NCI-H2029 (cell line): ENCODE measurements at places on chromosomes 13 and 19.

DNA sequence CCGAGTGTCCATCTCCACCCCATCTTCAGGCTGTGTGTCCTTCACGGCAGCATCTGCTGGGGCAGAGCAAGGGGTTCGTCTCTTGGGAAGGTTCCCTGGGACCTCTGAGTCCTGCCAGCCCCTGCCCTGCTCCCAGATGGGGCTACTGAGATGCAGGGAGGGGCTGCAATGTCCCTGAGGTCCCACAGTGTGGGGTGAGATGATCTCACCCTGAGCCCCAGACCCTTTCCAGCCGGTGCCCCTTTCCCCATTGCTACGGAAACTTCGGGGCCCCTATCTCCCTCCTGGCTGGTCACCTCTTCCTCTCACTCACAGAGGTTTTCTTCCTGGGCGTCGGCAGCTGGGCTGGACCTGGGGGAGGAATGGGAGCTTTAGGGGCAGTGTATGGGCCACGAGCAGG lies 5.0 kb downstream of the LILRB2 start:
- no peak for DNase-seq

DNA sequence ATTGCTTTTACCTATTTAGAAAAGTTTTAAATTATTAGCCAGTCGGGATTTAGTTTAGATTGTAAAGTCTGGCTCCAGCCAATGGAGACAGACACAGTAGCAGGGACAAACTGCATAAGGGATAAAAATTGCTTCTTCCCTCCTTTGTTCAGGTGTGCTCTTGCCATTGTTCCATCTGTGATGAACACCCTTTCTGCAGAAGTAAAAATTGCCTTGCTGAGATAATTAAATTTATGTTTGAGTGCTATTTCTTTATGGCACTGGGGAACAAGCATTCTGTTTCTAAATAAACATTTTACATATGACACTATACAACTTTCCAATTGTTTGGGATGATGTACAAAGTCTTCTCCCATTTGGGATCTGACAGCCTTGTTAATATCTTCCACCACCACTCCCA lies 18.0 kb downstream of the OR7C2 start:
- no peak for DNase-seq

DNA sequence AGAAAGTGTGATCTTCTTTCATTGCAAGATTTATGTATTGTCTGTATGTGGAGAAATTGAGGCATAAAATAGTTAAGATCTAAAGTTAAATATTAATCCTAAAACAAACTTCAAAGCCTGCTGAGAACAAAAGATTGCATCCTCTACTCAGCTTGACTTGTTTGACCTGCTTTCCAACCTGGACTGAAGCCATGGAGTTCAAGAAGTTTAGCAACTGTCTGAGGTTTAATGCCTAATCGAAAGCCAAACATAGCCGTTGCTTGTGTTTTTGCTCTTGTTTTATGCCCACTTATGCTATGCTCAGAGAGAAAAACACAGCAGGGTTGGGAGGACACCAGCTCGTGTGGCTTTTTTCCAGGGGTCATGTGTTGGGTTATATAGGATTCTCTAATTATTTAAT lies 135.6 kb downstream of the NUFIP1 start:
- no peak for DNase-seq

DNA sequence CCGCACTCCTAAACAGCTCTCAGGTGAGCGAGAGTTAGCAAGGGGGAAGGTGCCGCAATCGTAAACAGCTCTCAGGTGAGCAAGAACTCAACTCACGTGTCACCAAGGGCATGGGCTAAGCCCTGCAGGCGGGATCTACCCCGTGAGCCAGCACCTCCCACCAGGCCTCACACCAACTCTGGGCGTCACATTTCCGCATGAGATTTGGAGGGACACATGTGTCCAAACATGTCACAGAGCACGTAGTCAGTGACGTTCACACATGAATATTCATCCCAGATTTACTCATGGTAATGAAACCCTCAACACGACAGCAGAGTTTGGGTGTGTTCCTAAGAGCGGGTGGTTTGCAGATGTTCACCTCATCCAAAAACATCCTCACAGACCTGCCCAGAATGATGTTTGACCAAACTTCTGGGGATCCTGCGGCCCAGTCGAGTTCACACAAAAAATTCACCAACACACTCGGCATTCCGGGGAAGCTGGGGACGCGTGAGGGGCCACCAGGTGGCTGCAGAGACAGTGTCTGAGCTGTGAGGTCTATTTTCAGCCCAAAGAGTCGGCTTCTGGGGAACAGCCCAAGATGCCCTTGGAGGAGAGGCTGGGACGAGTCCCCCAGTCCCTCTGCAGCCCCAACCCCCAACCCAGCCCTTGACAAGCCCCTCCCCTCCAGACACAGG lies 19.6 kb downstream of the C2CD4C start:
- DNase-seq = no peak

GRCh38 chr19:15954820-15955219 lies 6.0 kb downstream of the OR10H4 start:
- DNase-seq = no peak

- peak; percentile 35 for DNase-seq
Measured at GRCh38 chr19:4208385-4209094, 20.8 kb upstream of the EBI3 start.

GRCh38 chr13:108249150-108249549 lies 20.4 kb upstream of the TNFSF13B start:
- no peak for DNase-seq

DNA sequence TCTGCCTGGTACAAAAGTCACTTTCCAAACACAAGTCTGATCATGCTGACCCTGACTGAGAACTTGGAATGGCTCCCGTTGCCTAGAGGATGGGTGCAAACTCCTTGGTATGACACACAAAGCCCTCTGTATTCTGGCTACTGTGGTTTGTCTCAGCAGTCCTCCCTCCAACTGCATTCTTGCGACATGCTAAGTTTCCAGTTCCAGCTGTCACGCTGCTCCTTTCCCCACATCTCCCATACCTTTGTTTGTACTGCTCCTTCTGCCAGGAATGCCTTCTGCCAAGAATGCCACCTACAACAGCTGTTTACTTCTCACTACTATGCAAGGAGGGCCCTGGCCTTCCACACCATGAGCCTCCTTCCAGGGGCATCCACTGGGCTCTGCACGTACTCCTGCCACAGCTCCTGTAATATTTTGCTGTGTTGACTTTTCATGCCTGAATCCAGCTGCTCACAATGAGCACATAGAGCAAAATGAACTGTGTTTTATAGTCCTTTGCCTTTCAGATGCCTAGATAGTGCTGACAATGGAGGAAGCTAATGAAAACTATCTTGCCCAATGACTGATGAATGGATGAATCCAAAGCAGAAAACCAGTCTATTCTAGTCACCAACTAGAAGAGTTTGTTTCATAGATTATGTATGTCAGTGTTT lies 543.7 kb downstream of the EFNB2 start:
- DNase-seq = no peak

GRCh38 chr13:49052813-49053212 lies 77.1 kb downstream of the FNDC3A start:
- DNase-seq = no peak

DNA sequence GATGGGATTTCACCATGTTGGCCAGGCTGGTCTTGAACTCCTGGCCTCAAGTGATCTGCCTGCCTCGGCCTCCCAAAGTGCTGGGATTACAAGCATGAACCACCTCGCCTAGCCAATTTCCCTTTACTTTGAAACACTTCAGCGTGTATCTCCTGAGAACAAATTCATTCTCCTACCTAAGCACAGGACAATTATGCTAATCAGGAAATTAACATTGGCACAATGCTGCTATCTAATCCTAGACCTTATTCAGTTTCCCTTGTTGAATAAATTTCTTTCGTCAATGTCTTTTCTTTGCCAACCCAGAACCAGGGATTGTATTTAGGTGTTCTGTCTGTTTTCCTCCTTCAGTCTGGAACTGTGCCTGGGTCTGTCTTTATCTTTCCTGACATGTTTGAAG lies 67.8 kb downstream of the MAP4K1 start:
- no peak for DNase-seq

- no peak for DNase-seq
Measured at GRCh38 chr19:30102666-30103065, 160.6 kb downstream of the URI1 start.

DNA sequence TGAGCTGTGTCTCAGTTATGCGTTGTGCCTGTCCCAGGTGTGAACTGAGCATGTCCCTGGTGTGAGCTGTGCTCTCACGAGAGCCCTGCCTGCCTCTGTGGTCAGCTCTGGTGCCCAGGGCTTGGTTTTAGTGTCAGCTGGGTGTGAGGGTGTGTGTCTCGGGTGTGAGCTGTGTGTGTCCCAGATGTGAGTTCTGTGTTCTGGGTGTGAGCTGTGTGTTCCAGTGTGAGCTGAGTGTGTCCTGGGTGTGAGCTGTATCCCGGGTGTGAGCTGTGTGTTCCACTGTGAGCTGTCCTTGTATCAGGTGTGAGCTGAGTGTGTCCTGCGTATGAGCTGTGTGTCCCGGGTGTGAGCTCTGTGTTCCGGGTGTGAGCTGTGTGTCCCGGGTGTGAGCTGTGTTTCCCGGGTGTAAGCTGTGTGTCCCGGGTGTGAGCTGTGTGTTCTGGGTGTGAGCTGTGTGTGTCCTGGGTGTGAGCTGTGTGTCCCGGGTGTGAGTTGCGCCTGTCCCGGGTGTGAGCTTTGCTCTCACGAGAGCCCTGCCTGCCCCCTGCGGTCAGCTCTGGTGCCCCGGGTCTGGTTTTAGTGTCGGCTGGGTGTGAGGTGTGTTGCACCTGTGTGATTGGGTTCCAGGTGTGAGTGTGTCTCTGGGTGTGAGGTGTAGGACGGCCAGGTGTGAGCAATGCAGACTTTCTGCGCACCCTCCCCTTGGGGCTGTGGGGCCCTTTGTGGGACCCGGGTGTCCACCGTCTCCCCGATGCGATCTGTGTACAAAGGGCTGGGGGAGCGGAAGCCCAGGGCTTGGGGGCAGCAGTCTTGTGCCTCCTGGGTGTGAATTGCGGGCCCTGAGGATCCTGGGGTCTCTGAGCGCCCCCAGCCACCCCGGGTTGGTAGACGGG lies 7.1 kb upstream of the PEAK3 start:
- no peak for DNase-seq

DNA sequence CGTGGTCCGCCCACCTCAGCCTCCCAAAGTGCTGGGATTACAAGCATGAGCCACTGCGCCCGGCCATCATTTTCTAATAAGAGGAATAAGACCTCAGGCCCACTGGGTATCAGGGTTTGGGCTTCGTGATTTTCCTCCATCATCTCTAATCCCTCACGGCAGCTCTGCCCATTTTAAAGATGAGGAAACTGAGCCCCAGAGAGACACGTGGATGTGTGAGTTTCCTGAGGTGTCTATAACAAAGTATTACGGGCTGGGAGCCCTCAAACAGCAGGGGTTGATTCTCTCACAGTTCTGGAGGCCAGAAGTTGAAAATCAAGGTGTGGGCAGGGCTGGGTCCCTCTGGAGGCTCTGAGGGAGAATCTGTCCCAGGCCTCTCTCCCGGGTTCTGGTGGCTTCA lies 33.7 kb downstream of the MYO9B start:
- no peak for DNase-seq

- no peak for DNase-seq
Measured at GRCh38 chr13:107104631-107105030, 536.7 kb upstream of the ARGLU1 start.

DNA sequence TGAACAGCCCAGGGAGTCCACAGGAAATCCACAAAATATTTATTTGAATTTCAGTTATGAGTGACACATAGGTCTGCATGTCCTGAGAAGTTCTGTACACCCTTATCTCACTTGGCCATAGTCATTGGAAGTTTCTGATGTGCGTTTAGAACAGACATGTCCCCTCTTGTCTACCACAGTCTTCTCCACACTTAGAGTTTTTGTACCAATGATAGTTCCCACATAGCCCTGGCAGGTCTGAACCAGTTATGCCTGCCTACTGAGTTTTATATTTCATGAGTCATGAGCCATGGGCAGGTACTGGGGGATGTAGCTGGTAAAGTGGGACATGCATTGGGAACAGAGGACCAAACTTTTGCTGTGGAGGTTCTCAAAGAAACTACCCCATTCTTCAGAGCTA lies 11.3 kb downstream of the ZNF132 start:
- no peak for DNase-seq

GRCh38 chr19:53881482-53882390 lies at the start of gene PRKCG:
Gene PRKCG (plus strand): TSS chr19:53882197. CDS start chr19:53882495, 298 bp downstream.
- DNase-seq = no peak

GRCh38 chr13:101925731-101926130 lies 473.3 kb downstream of the ITGBL1 start:
- DNase-seq = no peak

- DNase-seq = no peak
Measured at GRCh38 chr13:46150134-46150693, 31.8 kb downstream of the LCP1 start.

DNA sequence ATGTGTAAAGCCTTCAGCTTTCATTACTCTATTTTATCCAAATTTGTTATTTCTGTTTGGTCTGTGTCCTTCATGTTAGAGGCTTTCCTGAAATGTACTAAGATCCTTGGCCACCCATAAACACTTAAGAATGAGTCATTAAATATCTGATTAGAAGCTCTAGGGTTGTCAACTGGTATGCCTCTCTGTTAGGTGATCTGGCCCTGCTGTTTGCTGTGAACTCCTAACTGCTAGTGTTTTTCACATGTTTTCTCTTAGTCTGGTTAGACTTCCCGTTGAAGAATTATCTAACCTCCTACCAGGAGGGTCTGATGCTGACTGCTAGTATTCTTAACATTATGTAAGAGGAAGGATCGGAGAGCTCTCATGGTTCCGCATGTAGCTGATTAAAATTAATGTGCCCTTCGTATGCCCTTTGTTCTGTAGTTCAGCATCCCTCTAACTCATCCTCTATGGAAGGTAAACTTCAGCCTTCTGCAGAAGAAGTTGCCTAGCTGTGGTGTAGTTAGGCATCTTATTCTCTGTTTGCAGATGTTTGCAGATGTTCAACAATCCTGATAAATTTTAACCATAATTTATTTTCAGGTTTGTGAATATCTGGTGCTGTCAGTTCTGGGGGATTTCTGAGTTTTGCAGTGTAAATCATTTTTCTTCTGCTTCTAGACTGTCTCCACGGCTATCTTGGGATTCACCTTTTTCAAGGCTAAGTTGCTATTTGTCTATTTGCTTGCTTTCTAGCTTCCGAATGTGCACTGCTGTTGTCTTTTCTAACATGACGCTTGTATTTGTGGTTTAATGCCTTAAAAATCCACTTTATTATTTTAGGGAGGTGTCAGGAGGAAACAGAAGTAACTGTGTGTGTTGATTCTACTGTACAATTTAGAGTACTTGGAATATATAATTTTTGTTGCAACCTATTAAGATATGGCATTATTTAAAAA lies 207.2 kb upstream of the SPRY2 start:
- DNase-seq = no peak

- no peak for DNase-seq
Measured at GRCh38 chr13:104837756-104838155, 1697.7 kb downstream of the EFNB2 start.

- no peak for DNase-seq
Measured at GRCh38 chr19:42028304-42029216, 34.5 kb upstream of the ATP1A3 start.

GRCh38 chr13:57787058-57787791 lies 155.7 kb downstream of the PCDH17 start:
- DNase-seq = peak; percentile 37

- no peak for DNase-seq
Measured at GRCh38 chr13:39565036-39565949, 37.7 kb downstream of the LHFPL6 start.

DNA sequence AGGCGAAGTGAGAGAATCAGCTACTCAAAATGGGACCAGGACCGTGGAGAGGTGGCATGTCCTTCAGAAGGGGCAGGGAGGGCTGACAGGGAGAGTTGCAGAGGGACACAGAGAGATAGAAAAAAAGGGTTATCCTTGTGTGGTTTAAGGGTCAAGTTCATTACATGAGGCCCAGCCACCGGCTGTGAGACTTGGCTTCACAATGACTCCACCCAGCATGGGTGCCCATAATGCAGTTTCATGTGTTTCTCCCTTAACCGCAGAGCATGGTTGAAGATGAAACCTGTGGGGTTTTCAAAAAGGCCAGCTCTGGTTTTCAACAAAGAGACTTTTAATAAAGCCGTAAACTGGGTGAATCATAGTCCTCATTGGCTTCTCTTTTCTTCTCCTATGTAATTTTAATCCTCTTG lies 164.6 kb downstream of the KLF5 start:
- no peak for DNase-seq
